ENCODE measurements at places on chromosomes 7 and 10. TPM values are rescaled to one million over a fixed set of nuclear protein-coding genes. Genes with fewer than 3 reads are reported as not detected.

- no peak for ATAC-seq
Measured at GRCh38 chr10:113390896-113391295, 162.0 kb upstream of the HABP2 start.

GRCh38 chr7:116698930-116699721 is 27.1 kb downstream of the MET start:
- no peak for ATAC-seq

PTPRN2 gene
- 2.6 TPM for total RNA-seq

PAX2 gene
- not detected for total RNA-seq

DNA sequence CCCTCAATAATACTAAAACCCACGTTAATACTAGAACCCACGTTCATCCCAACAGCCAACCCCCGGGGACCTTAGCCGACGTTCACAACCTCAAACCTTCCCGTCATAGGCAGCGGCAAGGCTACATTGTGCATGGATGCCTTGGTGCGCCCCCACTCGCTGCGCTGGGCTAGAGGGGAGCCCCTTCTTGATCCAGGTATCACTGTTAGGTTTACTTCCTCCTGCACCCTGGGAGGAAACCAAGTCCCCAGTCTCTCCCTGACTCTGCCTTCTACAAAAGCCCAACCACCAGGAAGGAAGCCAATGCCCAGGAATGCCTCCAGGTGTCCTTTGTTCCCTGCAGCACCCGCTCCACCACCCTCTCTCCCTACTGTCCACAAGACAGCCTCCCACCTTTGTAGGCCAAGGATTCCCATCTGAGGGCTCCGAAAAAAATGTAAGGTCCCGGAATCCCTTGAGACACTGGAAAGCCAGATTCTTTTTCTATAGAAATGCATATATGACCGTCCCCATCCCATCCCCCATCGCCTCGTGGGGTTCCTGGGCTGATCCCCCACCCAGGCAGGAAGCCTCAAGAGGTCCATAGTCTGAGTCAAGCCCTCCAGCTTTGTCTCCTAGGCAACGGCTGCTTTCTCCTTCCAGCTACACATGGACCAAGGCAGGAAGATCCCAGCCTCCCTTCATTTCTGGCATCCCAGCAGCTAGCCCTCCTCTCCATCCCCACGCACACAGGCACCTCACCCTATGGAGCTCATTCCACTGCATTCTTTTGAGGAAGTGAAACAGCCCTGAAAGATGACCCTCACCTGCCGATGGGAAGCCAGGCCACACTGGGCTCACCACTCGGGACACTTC is 25.2 kb downstream of the CTBP2 start:
- ATAC-seq: no peak

- no peak for ATAC-seq
Measured at GRCh38 chr7:21338728-21339164, 89.1 kb upstream of the SP4 start.

DNA sequence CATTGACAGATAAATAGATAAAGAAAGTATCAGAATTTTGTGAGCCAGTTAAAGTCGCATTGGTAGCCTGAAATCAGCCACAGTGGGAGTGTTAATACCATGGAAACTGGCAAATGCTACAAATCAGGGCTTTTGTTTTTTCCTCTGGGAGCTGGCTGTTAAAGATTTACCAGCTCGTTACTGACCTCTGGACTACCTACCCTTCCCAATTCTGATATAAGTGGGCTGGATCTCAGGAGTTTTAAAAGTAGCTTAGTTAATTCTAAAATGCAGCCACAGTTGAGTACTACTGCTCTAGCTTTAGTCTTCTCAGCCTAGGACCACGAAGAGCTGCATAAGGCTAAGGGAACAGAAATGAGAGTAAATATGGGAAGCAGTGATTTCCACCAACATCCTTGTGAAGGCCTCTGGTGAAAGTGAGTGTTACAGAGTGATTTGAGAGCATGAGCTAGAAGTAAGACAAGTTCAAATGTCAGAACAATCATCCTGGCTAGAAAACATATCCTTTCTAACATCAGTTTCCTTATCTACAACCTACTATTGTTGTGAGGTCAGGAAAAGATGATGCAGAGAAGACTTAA is 53.2 kb downstream of the A1CF start:
- no peak for ATAC-seq

DENND2A gene
- total RNA-seq: 83.5 TPM

- no peak for ATAC-seq
Measured at GRCh38 chr7:116152276-116152675, 58.1 kb upstream of the TES start.

DNA sequence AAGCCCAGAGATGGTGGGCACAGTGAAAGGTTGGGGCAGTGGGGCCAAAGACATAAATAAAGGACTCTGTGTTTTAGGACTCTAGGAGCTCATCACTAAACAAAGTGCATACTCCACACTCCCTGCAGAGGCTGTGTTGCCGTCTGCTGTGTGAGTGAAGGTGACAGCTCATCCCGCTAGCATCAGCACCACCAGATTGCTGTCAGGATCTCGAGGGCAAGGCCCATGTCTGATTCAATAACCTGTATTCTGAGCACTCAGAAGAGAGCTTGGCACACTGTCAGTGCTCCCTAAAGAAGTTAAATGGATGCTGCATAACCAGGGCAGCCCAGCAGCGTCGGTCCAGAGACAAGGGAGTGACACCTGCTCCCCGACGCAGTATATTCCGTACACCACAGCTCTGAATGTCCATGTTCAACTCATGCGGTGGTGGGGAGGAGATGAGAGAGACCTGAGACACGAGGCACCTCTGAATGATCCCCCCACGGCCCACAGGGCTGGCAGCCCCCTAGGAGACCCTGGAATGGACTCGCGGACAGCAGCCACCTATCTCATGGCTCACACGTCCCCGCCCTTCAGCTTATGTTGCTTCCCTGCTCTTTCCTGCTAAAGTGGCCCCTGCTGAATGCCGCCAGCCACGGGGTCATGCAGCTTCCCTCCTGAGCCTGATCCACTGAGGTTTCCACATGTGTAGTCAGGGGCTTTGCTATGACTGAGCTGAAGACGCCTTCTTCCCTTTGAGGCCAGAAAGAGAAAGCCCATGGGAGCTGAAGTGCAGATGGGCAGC is 132.7 kb upstream of the KCNMA1 start:
- ATAC-seq: no peak

DNA sequence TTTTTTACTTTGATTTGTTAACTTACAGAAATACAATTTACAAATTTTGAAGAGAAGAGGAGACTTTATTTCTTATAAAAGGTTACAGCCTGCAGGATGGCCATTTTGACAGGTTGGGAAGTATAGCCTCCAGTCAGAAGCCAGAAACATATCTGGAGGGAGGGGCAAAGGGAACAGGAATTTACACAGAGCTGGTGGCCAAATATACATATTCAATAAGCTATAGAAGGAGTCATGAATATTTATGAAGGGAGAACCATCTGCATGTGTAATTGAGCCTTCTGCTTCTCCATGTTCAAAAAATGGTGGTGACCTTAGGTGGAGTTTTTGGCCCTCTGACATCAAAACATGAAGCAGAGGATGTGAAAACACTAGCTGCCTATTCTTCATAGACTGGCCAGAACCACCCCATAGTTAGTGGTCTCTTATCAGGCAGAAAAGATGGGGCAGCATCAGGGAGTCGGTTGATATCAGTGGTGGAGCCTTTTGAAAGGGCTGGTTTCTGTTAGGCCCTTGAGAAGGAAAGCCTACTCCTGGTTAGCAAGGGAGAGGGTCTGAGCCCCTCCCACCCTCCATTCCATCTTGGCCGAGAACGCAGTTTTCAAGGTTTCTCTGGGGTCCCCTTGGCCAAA is 57.2 kb downstream of the ENTPD1 start:
- ATAC-seq: no peak

DNA sequence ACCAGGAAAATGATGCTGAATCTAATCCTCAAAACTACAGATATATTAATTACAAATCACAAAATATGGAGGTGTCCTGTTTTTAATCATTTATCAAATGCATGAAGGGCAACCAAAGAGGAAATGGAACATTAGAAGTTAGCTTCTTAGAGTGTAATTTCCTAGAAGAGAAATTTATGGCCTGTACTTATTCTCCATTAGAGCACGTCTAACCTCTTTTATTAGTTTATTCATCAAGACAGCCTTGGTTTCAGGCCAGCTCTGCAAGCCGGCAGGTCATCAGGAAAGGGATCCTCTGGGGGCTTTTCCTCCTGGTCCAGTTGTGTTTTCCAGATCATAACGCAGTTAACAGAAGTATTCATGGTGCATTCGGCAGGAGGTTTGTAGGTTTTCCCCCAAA is 517.6 kb downstream of the KCNMA1 start:
- ATAC-seq: no peak

- no peak for ATAC-seq
Measured at GRCh38 chr10:110403593-110403992, 94.1 kb upstream of the DUSP5 start.

DNA sequence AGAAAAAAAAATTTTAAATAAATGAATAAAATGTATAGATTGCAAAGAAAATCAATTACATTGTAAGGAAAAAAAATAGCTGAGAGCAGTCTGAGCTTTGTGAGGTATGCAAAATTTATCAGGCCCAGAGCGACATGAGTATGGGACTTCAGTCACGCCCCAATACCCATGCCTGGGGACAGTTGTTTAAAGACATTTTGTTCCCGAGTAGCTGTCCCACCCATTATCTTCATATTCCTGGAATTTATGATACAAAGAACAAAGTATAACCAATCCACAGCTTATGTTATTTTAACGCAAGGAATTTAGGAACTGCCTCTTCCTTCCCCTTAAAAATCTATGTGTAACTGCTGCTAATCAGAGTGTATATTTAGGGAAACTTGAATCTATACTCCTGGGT is 1.6 kb upstream of the PON2 start:
- ATAC-seq: no peak

GRID1 gene
- total RNA-seq: 1.8 TPM

AIFM2 gene
- total RNA-seq: 12.9 TPM

- peak; percentile 14 for ATAC-seq
Measured at GRCh38 chr7:150956395-150957132, 21.6 kb downstream of the KCNH2 start.

DNA sequence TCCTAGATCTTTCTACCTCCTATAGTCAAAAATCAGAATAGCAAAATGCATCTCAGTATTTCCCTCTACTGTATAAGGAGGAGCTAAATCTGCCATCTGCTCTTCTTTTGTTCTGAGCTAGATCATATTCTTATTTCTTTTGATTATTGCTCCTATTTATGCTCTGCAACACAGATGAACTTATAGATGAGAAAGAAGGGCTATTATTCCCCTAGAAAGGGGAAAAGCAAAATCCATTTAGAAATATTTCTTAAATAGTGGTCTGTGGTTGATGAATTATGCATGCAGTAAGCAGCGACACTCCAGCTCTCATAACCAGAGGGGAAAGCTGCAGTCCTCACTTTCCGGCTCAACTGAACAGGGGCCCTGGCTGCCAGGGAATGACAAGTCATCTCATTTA is 207.3 kb upstream of the SORCS1 start:
- no peak for ATAC-seq

ACTL6B gene
- total RNA-seq: not detected
